ENCODE measurements at places on chromosomes 5 and 9.

DNA sequence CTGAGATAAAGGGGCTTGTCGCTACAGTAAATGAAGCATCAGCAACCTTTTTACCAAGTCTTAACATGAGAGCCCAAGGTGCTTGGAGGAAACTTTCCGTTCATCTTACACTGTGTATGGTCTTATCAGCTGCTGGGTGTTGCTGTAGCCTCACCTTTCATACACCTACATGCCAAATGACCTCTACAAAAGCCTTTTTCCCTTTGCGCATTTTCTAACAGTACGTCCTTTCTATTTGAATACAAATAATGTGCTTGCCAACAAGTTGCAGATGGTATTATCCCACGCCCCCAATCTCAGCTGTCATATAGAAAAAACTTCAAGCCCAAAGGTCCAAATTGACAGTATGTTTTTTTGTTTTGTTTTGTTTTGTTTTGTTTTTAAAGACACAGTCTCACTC is 96.9 kb downstream of the BNC2 start:
- no peak for DNase-seq

GRCh38 chr5:78899922-78900362 is 85.2 kb downstream of the ARSB start:
- no peak for DNase-seq

DNA sequence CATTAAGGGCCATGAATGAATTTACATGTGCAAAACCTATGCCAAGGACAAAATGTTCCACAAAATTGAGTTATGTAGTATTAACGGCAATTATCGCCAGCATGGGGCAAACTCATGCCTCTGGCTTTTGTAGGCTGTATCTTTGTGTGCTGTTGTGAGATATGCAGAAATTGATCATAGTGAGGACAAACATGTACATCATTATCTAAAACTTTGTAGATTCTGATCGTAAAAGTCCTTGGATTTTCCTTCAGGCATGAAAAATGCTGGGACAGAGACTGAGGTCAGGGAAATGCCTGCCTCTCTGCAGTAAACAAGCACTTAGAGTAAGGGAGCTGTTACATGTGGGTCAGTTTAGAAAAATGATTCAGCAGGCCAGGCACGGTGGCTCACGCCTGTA is 5.9 kb upstream of the TXNDC8 start:
- no peak for DNase-seq

- DNase-seq: no peak
Observed at GRCh38 chr9:76521906-76522305, 62.9 kb downstream of the GCNT1 start.

DNA sequence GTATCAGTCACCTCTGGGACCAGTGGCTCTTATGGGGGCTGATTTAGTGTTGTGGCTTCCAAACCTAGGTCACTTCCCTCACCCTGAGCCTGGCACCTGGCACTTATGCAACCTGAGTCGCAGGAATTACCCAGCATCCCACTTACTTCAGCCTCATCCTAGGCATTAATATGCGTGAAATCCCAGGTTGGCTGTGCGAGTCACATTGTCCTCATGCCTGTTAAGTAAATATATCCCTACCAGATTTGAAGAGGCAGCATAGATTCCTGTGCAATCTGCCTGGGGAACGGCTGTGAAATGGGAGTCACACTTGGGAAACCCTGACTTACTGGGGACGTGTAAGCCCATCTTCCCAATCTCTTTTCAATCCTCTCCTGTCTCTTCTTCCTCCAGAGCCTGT is 42.7 kb upstream of the AKNA start:
- DNase-seq: no peak

DNA sequence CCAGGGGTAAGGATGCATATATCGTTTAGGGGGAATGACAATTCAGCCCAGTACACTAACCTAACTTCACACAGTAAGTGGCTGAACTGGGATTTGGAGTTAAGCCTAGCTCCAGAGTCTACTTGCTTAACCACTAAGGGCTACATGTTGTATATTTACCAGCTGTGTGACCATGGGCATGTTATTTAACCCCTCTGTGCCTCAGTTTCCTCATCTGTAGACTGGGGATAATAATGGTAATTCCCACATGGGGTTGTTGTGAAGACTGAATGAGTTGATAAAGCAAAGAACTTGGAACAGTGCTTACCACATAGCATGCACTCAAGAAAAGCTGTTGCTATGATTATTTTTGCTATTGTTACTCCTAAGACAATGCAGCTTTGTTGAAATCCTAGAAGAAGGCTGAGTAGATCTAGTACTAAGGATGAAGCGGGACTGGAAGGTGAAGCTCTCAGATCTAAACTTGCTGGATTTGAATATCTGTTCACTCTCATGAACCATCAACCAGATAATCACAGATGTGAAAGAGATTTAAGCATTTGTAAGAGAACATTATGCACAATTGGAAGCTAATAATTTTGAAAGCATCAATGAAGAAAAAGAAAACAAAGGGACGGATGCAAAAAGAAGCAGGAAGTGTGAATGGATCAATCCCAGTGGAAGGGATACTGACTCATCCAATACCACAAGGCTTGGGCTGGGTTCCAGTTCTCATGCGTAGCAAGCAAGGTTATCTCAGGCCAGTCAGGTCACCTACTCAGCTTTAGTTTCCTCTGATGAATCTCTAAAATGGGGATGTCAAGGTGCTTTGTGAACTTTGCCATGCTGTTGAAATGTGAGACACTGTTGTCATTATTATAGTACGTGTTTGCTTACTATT is 78.5 kb upstream of the TBC1D2 start:
- DNase-seq: no peak

DNA sequence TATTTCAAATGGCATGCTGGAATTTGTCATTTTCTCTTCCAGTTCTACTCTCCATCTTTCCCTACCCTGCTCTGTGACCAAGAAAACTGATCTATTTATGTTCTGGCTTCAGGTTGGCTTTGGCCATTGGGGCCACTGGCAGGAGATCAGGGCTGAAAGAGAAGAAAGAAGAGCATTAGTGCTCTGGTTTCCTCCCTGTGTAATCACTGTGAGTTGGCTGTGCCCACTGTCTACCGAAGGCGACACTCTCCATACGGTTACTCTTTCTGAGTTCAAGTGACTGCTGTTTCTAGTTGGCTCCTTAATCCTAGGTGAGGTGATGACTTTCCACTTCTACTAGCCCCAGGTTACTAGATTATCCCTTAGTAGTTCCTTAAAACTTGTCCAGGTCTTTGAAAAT is 372.6 kb downstream of the PRELID2 start:
- no peak for DNase-seq

DNA sequence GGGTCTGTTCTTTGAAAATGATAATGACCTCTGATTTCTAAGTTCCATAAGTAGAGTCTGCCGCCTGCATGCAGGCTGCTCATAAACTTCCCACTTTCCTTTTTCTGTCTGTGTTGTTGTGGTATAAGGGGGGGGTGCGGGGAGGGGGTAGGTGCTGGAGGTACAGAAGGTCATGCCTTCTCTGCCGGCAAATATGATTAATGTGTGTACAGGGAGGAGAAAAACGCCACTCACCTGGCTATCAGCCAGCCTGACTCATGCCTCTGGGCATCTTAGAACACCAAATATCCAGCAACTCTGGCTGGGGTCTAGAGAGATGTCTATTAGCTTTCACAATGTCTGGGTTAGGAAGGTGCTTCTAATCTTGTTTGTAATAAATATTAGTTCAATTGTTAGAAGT is 128.3 kb downstream of the EFNA5 start:
- DNase-seq: peak; percentile 82

GRCh38 chr5:91373600-91373999 is 9.5 kb downstream of the ARRDC3 start:
- no peak for DNase-seq

- no peak for DNase-seq
Observed at GRCh38 chr5:64229163-64229774, 63.6 kb downstream of the RNF180 start.

DNA sequence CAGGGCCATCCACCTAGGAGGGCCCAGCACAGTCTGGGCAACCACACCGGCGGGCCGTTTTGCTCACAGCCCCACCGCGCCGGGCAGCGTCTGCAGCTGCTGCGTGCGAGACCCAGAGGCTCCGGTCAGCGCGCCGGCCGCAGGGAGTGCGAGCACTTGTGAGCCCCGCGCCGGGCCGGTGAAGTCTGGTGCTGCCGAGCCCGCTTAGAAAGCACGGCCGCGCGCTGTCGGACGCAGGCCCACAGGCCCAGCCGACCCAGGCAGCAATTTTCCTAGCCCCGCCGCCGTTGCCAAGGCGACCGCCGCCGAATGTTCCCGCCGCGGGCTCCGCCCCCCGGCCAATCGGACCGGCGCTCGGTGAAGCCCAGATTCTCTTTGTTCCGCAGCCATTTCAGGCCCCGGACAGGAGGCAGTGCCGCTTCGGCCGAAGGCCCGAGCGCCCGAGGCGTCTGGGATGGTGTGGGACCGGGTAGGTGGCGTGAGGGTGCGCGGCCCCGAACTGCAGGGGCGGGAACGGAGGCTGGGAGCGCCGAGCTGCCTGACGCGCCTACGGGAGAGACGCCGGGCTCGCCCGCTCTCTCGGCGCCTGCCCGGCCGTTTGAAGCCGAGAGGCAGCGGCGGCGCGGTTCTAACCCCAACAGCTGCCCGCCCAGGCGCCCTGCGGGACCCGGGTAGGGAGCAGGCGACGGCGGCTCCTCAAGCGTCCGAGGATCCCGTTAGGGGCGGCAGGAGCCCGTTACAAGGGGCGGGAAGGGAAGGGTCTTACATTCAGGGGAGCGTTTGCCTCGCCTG is at the start of gene TNPO1:
Gene TNPO1, plus strand, starts transcription at position 378 of the 792 bp plus-strand sequence. Its CDS starts 77 bp downstream, at position 455.
- peak; percentile 98 for DNase-seq

DNA sequence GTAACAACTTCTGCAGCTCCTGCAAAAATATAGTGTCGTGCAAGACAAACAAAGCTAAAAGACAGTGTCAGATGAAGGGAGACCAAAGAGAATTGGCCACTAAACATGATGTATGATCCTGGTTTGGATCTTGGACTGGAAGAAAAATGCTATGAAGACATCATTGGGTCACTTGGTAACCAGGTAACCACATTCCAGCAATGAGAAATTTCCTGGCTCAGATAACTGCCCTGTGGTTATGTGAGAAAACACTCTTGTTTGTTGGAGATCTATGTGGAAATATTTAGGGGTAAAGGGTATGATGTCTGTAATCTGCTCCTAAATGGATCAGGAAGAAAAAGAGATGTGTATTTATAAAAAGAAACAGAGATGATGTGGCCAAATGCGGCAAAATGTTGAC is 45.5 kb upstream of the ANKRD33B start:
- no peak for DNase-seq

DNA sequence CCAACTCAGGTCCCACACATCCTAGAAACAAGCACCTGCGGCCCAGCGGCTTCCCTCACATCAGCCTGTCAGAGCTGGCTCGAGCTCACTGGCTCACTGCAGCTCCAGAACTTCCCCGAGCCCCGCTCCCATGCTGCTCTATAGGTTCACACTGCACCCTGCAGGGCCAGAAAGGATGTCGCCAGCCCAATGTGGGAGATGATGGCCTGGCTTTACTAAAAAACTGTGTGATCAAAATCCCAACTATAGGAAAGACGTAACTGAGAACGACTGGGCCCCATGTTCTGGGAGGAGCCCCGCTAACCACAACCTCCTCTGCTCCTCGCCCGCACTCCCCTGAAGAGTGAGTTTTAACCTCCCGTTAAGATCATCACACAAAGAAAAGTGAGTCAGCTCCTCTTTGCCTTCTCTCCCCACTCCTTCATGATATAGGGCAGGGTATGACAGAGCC is 4.6 kb downstream of the SURF4 start:
- DNase-seq: no peak

GRCh38 chr9:7799944-7800285 is 337 bp upstream of the DMAC1 start:
- no peak for DNase-seq

DNA sequence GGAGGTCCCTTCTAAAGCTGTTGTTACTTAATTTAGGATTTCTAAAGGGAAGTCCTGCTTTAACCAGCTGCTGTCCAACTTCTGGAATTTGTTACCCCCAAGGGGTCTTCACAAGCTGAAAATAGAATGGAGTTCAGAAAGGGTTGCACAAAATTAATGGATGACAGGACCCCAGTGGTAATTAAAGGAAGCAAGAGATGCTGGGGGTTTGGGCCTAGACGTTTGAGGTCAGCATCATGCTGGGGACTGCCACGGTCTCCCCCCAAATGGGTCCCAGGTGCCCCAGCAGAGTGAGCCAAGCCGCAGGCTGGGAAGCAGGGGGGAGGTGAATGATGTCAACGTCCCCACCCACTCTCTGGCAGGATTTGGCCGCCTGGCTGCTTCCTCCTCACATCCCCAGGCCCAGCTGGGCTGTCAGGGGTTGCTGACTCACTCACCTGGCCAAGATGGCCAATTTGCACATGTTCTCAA is 97.5 kb upstream of the ARAP3 start:
- DNase-seq: no peak

- DNase-seq: peak; percentile 96
Observed at GRCh38 chr9:130451509-130452388, 7.0 kb downstream of the ASS1 start.

DNA sequence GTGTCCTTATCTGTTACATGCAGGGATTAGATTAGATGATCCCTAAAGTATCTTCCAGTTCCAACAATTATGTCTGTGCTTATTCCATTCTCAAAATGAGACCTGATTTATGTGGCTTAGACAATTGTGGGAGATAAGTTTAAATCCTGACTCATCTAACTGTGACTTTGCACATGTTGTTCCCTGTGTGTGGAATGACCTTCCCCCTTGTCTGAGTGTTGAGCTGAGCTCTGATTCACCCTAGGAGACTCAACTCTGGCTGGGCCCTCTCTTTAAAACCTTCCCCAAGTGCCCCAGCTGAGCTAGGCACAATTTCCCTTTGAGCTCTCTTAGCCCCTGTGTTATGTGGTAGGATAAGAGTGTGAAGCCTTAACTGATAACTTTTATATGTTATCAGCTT is 118.9 kb upstream of the ELL2 start:
- DNase-seq: no peak

GRCh38 chr5:143188692-143189091 is 214.8 kb downstream of the NR3C1 start:
- no peak for DNase-seq

- no peak for DNase-seq
Observed at GRCh38 chr9:80410106-80410505, 838.3 kb downstream of the TLE4 start.

DNA sequence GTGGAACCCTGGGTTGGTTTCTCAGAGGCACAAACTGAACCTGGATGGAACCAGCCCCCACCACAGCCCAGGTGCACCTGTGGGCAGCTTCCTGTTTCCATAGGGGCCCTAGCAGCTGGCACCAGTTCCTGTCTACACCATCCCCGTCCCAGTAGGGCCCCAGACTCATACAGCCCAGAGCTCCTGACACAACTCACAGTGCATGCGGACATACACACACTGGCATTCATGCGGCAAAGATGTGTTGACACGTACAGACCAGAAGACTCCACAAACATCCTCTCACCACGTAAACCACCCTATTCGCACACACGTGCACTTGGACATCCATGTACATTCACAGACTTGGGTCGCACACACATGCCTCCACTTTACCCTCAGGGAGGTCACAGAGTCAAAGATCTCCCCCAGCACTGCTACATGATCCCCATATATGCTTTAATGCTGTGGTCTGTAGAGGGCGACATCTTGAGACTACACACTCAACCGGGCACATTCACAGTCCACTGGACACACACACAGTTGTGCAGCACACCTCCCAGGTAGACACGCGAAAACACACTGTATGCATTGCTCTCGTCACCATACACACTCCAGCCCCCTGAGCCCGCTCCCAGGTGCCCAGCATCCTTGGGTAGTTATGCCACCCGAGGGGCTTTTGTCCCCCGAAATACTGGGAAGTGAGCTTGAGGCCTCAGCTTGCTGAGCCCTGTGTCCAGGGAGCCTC is 22.4 kb downstream of the CXXC5 start:
- DNase-seq: no peak
